Fibroblast of the aortic adventitia (primary cell): ENCODE measurements at places on chromosomes 6 and 20. TPM values are rescaled to one million over a fixed set of nuclear protein-coding genes. Genes with fewer than 3 reads are reported as not detected.

The SGK2 gene
- total RNA-seq, result 0.09 TPM in 1 of 2 replicates, not detected in the other

The CLVS2 gene
- not detected in 2 replicates for total RNA-seq

The CST1 gene
- total RNA-seq, result 0.63 TPM in 1 of 2 replicates, not detected in the other

The OR2J3 gene
- total RNA-seq, result not detected in 2 replicates

The DNAH8 gene
- total RNA-seq, result 0.08 TPM in 1 of 2 replicates, not detected in the other

The LRRC73 gene
- 0.63 and 0.98 TPM in 2 replicates for total RNA-seq

The AFDN gene
- total RNA-seq, result 29.2 and 136 TPM in 2 replicates

The GATA5 gene
- 0.08 TPM in 1 of 2 replicates, not detected in the other for total RNA-seq

The NKAIN2 gene
- under 0.01 TPM in 1 of 2 replicates, not detected in the other for total RNA-seq

The PSORS1C2 gene
- not detected in 2 replicates for total RNA-seq

The GABRR1 gene
- not detected in 2 replicates for total RNA-seq

The CCN2 gene
- 15.9 and 118 TPM in 2 replicates for total RNA-seq

The SNRPB gene
- total RNA-seq, result 47.6 and 86.5 TPM in 2 replicates

The ACAT2 gene
- total RNA-seq, result 22.1 and 66.2 TPM in 2 replicates

The DNMT3B gene
- 1.1 and 3.3 TPM in 2 replicates for total RNA-seq

The DLL1 gene
- 0.09 and 4.9 TPM in 2 replicates for total RNA-seq

The TEAD3 gene
- total RNA-seq, result 4.6 and 11.6 TPM in 2 replicates

The POPDC3 gene
- total RNA-seq, result 7.5 and 33.7 TPM in 2 replicates

The KCNK17 gene
- not detected in 2 replicates for total RNA-seq

The CD83 gene
- total RNA-seq, result 1.4 and 2.9 TPM in 2 replicates

The GNAS-AS1 gene
- 0.25 and 0.81 TPM in 2 replicates for total RNA-seq

The EYS gene
- total RNA-seq, result 0.09 TPM in 1 of 2 replicates, not detected in the other

The IPCEF1 gene
- 0.54 and 1.3 TPM in 2 replicates for total RNA-seq

The CRISP2 gene
- total RNA-seq, result not detected in 2 replicates

The PRICKLE4 gene
- total RNA-seq, result 0.45 and 6.3 TPM in 2 replicates

The TRERF1 gene
- total RNA-seq, result 4.8 and 12.0 TPM in 2 replicates

The RWDD2A gene
- 4.2 and 5.0 TPM in 2 replicates for total RNA-seq

The RIPOR3 gene
- total RNA-seq, result 1.6 and 6.5 TPM in 2 replicates

The TCF21 gene
- 2.9 and 5.0 TPM in 2 replicates for total RNA-seq

The KIAA0408 gene
- 1.5 and 12.8 TPM in 2 replicates for total RNA-seq

The BPIFA3 gene
- not detected in 2 replicates for total RNA-seq

The DEFB132 gene
- total RNA-seq, result not detected in 2 replicates
